Fibroblast of lung (primary cell): ENCODE measurements at places on chromosomes 12 and 14.

DNA sequence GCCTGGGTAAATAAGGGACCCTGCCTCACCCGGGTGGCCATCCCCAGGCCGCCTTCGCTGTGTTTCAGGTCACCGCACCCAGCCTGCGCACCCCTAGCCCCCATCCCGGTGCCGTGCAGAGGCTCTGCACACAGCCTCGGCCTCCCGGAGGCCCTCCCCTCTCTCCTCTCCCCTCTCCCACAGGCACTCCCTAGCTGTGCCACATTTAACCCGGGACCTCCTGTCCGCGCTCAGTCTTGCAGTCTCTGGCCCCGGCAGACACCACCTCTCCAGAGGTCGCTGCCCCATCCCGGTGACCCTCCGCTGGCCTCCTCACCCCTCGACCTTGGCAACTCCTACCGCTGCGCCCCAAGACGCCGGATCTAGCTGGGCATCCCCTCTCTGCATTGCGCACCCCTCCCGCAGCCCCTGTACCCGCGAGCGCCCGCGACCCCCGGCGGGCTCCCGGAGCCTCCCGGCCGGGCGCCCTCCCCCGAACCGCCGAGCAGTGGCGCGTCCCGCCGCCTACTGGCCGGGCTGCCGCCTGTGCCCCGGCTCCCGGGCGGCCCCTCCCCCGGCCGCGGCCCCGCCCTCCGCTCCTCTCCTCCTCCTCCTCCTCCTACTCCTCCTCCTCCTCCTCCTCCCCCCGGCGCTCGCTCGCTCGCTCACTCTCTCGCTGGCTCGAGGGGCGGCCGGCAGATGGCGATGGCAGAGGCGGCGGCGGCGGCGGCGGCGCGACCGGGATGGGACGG lies 120.7 kb downstream of the AACS start:
- H3K4me1 ChIP-seq = no peaks in the 10 kb centered on the region
- no peak within 1 kb of the TSS for H3K27ac ChIP-seq
- no peak within 1 kb of the TSS for H3K4me3 ChIP-seq
- H3K36me3 ChIP-seq = no peaks in the 10 kb centered on the region
- DNase-seq = peak; percentile 56
- H3K27me3 ChIP-seq = peaks cover 36% of the 10 kb centered on the region

GRCh38 chr14:91378930-91379578 lies 38.6 kb downstream of the CCDC88C start:
- H3K27ac ChIP-seq = no peak overlapping the region
- no peak for DNase-seq
- H3K36me3 ChIP-seq = no peaks in the 10 kb centered on the region
- H3K27me3 ChIP-seq = no peaks in the 10 kb centered on the region
- H3K4me1 ChIP-seq = no peaks in the 10 kb centered on the region
- no peak overlapping the region for H3K4me3 ChIP-seq

DNA sequence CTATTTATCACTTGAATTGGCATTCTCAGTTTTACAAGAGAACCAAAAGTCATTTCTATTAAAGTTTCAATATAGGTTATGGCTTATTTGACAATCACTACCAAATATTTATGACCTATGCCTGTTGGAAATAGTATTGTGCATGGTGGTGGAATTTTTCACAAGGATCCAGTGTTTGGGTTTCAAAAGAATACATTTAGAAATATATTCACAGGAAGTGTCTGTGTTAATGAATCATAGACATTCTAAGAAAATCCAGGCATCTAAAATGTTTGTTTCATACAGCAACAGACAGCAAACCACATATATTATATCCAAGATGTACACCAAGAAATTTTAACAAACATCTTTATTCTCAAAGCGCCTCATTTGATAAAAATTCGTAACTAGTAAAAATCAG lies 92.7 kb downstream of the MED13L start:
- H3K27me3 ChIP-seq = no peaks in the 10 kb centered on the region
- no peak overlapping the region for H3K4me3 ChIP-seq
- H3K4me1 ChIP-seq = peaks cover 10% of the 10 kb centered on the region

DNA sequence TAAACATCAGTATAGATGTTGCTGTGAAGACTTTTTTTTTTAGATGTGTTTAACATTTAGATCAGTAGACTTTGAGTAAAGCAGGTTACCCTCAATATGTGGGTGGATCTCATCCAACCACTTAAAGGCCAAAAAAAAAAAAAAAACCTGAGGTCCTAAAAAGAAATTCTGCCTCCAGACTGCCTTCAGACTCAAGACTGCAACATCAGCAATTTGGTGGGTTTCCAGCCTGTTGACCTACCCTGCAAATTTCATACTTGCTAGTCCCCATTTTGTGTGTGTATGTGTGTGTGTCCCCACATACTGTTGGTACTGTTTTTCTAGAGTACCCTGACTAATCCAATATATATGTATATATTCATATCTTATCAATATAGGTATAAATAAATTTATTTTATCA lies 55.6 kb downstream of the OSBPL8 start:
- no peak for DNase-seq
- H3K27me3 ChIP-seq = no peaks in the 10 kb centered on the region
- H3K36me3 ChIP-seq = no peaks in the 10 kb centered on the region
- no peak overlapping the region for H3K4me3 ChIP-seq
- H3K27ac ChIP-seq = no peak overlapping the region

- H3K27ac ChIP-seq = peak overlapping the region; percentile 93
- no peak overlapping the region for H3K4me3 ChIP-seq
- peaks cover 2% of the 10 kb centered on the region for H3K36me3 ChIP-seq
- no peaks in the 10 kb centered on the region for H3K27me3 ChIP-seq
- peak; percentile 22 for DNase-seq
- peaks cover 12% of the 10 kb centered on the region for H3K4me1 ChIP-seq
Measured at GRCh38 chr14:101823511-101824120, 62.1 kb downstream of the PPP2R5C start.

DNA sequence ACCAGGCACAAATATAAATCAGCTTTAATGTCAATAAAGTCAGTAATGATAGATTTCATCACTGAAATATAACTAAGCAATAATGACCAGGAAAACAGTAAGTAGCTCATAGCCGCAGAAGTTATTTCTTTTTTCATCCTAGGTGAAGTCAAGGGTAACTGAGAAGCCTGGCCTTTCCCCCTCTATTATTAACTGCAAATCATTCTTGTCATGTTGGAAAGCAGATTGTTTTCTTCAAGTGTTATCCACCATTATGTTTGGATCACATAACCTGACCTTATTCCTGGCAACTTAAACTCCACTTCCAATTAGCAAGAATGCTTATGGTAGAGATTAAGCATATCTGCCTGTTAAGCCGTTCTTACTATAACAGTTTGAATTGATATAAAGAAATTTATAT lies 603.4 kb upstream of the FOXG1 start:
- H3K27me3 ChIP-seq = no peaks in the 10 kb centered on the region
- H3K4me3 ChIP-seq = no peak overlapping the region
- H3K4me1 ChIP-seq = no peaks in the 10 kb centered on the region
